ENCODE measurements at places on chromosomes 16 and 17.

- DNase-seq, result no peak
Measured at GRCh38 chr16:89202422-89203215, 2.3 kb upstream of the SLC22A31 start.

DNA sequence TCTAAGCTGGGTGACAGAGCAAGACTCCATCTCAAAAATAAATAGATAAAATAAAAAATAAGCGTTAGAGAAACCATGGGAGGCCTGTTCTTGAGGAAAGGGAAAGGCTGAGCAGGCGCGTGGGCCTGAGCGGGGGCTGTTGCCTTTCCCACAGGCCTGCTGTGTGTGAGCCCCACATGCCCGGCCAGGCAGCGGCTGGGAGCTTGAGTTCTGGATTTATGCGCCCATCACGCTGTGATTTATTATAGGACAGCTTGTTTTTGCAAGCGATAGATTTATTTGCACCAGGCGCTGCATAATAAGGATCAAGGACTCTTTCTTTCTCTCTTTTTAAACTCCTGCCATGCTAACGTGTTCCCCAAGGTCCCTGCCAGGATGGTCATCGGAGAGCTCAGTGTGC, 14.8 kb upstream of the WFDC1 start:
- DNase-seq, result no peak

GRCh38 chr16:89343501-89344457, 126.3 kb downstream of the ZNF778 start:
- peak; percentile 40 for DNase-seq

DNA sequence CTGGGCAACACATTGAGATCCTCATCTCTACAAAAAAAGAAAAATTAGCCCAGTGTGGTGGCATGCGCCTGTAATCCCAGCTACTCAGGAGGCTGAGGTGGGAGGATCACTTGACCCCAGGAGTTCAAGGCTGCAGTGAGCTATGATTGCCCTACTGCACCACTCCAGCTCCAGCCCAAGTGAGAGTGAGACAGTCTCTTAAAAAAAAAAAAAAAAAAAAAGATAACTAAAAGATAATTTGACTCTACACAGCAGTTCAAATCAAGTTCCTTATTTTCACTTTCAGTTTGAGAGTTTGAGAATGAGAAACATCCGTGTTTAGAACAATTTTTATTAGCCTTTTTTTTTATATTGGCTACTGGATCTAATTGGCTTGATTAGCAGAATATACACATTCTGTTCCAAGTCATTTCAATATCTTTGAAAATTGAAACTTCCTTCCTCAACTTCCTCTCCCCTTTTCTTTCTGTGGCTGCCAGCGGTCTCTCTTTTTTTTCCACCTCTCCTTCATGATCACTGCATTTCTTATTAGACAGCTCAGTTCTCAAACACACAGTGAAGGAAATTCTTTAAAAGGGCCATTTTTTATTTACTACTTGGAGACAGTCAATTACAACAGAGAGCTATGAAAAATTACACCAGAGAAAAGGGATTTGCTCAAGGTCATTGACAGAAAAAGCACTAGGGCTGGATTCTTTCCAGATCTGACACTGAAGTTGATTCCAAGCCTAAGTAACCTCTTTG, 4.5 kb upstream of the ACSF2 start:
- DNase-seq, result peak; percentile 38

- peak; percentile 43 for DNase-seq
Measured at GRCh38 chr17:76240461-76241203, at the start of gene RNF157. RNF157 (minus strand) TSS chr17:76240493; CDS start chr17:76240240, 253 bp downstream.

- no peak for DNase-seq
Measured at GRCh38 chr17:17783116-17783824, 53.5 kb downstream of the SREBF1 start.

- no peak for DNase-seq
Measured at GRCh38 chr17:73588891-73589290, 55.4 kb downstream of the SDK2 start.

DNA sequence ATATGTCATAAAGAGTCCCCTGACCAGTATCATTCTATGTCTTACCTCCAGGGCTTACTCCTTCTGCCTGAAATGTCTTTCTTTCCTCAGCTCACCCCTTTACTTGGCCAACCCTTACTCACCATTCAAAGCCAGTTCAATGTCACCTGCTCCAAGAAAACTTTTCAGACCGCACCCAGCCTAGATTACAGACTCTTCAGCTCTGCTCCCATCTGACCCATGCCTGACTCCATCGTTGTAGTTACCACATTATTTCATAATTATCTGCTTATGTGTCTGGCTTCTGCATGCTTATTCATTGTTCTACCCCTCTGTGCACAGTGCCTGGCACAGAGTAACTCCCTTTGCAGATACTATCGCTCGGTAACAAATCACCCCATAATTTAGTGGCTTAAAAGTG, 62.5 kb upstream of the TOB1 start:
- no peak for DNase-seq

DNA sequence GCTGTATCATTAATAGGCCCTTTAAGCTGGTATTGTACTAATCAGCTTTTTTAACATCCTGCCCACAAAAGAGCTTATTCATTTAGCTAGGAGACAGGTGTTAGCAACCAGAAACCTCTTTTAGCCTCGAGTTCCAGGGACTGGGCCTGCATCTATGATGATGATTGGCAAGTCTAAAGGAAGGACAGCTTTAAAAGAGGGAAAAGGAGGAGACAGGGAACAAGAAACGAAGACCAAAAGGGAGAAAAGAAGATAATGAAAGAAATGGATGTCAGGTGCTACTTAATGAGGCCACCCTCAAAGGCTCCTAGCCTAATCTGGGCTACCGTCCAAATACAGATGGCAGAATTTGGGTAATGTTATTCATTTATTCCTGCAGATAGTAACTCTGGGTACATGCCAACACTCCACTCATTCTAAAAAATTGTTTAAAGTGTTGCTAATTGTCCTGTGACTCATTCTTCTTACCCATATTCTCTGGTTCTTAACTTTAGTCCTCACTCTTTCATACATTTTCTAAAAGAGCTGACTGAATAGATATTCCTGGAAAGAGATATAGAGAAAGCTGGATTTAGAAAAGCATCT, 18.7 kb upstream of the RFFL start:
- DNase-seq, result peak; percentile 87

DNA sequence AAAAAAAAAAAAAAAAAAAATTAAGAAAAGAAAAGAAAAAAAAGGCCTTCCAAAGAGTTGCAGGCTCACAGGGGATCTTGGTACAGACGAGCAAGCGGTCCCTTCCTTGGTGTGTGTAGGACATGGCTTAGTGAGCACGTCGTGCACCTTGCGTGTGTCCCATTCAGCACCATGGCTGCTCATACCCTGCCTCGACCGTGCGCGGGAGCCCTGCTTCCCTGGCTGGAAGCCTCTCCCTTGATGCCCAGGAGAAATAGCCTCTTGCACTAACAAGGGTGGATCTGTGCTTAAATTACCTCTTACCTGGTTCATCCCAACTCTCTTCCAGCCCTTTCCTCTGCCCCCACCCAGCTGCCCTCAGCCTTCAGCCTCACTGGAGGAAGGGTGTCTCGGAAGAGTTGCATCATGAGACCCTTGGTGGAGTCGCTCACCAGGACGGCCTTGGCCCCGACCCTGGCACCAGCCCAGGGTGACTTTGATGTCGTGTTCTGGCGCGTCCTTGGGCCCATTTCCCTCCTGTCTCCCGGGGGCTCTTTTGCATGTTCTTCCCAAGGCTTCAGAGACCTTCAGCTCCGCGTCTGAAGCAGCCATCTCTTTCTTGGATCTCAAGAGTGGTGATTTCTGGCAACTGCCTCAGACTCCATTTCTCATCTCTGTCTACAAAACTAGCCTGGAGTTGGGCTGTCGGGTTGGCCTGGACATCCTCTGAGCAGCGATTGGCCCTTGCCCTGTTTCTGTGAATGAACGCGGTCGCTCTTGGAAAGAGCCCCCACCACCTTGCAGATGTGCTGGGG, 127.2 kb downstream of the CMIP start:
- DNase-seq, result no peak

DNA sequence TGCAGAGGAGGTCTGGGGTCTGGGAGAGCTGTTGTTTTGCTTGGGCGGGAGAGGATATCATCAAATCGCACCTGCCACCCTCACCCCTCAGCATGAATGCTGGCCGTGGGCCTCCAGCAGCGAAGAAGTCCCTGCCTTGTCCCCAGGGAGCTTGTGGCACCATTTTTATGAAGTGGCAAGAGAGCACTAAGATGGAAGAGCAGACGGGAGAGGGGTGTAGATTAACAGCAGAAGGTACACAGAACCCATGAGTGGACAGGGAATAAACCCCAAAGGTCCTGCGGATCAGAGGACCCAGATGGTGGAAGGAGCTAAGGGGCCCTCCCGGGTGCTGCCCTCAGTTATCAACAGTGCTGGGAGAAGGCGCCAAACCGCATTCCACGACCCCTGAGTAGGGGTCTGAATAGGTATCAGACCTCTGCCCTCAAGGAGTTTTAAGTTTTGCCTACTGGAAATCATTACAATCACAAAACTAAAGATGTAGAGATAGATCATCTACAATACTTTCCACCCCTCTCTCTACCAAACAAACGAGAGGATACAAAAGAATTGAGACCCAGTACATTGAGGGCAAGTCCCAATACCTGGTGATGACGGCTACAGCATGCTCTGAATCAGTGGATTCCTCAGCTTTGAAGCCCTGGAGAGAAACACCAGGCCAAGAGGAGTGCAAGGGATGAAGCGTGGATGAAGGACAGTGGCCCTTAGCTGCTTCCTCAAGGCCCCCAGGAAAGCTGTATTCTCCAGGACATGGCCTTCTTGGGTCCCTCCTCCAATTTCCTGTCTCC, 60.2 kb downstream of the CCDC182 start:
- DNase-seq, result no peak

DNA sequence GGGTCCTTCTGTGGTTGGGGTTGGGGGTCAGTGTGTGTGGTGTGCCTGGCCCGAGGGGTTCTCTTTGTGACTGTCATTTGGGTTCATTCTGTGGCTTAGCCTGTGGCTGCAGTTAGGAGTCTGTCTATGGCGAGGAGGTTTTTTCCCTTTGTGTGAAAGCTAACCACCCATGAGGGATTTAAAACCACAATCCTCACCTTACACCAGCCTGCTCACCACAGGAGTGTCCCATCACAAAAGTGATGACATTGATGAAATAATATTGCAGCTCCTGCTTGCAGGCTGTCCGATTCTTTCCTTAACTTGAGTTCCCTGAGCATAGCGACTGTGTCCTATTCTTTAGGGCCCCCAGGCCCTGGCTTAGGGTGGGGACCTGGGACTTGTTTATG, 113.6 kb downstream of the RAP1GAP2 start:
- DNase-seq, result no peak

DNA sequence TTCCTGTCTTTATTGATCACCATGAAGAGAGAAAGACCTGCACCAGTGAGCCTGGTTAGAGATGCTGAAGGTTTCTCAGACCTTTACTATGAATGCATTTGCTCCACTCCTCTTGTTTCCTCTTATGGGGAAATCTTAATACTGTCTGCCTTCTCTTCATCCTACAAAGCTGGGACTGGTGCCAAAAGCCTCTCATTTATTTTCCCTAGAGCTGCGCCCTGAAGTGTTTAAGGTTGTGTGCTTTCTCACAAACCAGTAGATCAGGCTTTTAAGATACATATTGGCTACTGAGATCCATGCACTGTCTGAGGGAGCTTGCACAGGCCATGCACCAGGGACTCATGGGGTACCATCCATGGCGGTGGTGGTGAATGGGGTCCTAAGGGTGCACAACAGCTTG, 286.1 kb upstream of the PMFBP1 start:
- no peak for DNase-seq

GRCh38 chr16:82655072-82655714, 28.4 kb downstream of the CDH13 start:
- DNase-seq, result peak; percentile 89

DNA sequence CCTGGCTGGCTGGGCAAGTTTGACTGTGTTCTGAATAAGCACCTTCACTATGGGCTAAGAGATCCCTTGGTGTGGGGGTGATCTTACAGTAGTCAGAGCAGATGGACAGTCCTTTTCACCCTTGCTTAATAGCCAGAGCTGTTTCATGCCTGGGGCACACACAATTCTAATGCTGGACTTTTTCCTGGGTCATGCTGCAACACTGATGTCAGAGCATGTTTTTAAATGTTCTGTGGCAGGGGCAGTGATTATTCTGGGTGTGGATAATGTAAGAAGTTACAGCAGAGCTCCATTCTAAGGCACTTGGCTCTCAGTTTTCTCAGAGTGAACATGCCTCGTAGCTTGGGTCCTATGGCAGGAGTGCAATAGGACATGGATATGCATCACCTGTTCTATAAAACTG, 4.0 kb upstream of the CD68 start:
- no peak for DNase-seq

GRCh38 chr16:66510298-66510697, 39.6 kb downstream of the TK2 start:
- no peak for DNase-seq

DNA sequence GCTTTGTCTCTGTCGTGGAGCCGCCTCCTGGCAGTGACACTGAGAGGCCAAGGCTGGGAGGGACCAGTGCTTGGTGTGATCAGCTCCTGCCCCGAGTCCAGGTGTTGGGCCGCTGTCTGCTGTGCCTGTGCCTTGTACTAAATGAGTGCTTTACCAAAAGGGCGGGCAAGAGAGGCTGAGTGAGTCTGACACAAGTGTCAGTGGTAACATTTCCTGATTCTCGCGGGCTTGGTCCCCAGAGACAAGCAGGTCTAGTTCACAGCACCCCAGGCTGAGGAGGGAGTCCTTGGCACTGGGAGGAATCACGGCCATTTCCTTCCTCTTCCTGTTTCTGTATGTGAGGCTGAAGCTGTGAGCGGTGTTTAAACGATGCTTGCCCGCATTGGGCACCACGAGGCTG, 30.2 kb downstream of the PLD6 start:
- DNase-seq, result no peak

GRCh38 chr16:58345574-58346354, 46.5 kb upstream of the GINS3 start:
- no peak for DNase-seq

DNA sequence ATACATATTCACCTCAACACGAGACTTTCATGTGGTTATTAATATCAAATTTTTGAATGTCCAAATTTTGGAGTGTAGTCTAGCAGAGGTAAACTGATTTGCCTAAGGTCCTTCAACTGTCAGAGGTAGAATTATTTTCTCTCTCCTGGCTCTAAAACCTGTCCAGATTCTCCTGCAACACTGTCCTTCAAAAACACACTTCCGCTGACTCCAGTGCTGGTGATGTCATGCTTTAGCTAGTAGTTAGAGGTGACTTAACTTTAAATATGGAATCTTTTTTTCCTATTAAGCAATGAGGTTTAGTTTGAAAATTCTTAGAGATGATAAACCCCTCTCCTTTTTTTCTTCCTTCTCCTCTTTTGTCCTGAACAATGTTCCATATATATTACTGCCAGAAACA, 10.8 kb upstream of the CBLN1 start:
- DNase-seq, result no peak

DNA sequence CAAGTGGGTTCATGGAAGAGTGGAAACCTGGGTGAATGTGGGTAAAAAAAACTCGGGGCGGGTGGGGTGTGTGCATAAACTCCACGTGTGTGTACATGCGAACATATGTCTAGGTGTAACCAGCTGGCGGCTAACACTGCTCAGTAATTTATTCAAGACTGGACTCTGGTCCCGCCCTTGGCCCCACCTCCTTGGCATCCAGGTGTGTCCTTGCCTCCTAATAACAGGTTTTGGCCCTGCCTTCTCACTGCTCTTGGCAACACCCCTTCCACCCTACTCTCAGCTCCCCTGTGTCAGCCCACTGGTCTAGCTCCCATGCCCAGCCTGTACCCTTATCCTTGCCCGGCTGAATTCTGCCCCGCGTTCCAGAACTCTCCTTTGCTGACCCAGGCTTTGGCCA, 8.3 kb downstream of the FLII start:
- DNase-seq, result no peak
